Ovary (tissue), 10 donors: ENCODE measurements at places on chromosomes 11 and 22. TPM values are rescaled to one million over a fixed set of nuclear protein-coding genes. Genes with fewer than 3 reads are reported as not detected.

The TMEM191C gene
- 1.0 TPM for total RNA-seq

GRCh38 chr22:17641269-17641668, 2.7 kb downstream of the BCL2L13 start:
- no peak for DNase-seq
- no peak overlapping the region for H3K27ac ChIP-seq
- H3K27me3 ChIP-seq = no peaks in the 10 kb centered on the region

DNA sequence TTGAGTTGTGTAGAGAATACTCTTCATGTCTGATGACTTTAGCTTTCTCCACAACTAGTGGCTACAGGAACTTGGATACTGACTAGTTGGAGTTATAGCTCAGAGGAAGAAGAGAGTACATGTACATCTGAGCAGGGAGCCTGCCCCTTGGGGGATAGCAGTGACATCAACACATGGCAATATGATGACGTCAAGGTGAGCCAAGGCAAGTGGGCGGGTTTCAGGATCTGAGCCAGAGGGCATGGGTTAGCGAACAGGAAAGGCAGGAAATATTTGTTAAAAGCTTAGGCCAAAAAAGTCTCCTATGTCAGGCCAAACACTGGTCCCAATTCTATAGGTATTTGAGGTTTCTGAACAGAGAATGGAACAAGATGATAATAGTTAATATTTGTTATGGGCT, 42.0 kb upstream of the HORMAD2 start:
- H3K4me3 ChIP-seq = no peak overlapping the region
- no peak for DNase-seq
- no peaks in the 10 kb centered on the region for H3K4me1 ChIP-seq
- H3K27ac ChIP-seq = no peak overlapping the region

The TSSK2 gene
- total RNA-seq = not detected

- H3K4me1 ChIP-seq = peaks cover 3% of the 10 kb centered on the region
- H3K27me3 ChIP-seq = no peaks in the 10 kb centered on the region
- H3K27ac ChIP-seq = peak overlapping the region; percentile 98
- no peaks in the 10 kb centered on the region for H3K36me3 ChIP-seq
Observed at GRCh38 chr11:47768101-47768612, 1.0 kb upstream of the FNBP4 start.
